ENCODE measurements at places on chromosomes 7 and 10.

DNA sequence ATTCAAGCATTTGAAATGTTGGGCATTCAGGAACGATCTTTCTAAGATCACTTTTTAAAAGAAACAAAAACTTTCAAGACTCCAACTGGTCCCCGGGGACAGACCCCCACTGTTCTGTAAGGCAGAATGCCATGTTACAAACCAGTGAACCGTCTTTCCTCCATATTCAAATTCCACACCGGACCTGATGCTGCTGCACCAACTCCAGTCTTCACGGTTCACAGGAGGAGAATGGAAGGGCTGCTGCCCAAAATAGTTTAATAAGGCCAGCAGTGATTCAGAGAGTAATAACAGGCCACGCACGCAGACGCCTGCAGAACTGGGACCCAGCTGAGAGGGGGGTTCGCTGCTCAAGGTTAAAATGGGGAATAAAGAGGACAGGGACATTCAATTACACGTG is 47.2 kb downstream of the OSBPL3 start:
- H3K27me3 ChIP-seq, result no peaks in the 10 kb centered on the region
- no peak for DNase-seq
- peaks cover 2% of the 10 kb centered on the region for H3K4me1 ChIP-seq
- H3K4me3 ChIP-seq, result no peak overlapping the region
- H3K36me3 ChIP-seq, result no peaks in the 10 kb centered on the region
- no peak overlapping the region for H3K27ac ChIP-seq

- no peak for DNase-seq
- H3K36me3 ChIP-seq, result peaks cover 27% of the 10 kb centered on the region
- H3K4me3 ChIP-seq, result no peak overlapping the region
- H3K27ac ChIP-seq, result no peak overlapping the region
Observed at GRCh38 chr10:113094114-113094486, 144.1 kb downstream of the TCF7L2 start.

DNA sequence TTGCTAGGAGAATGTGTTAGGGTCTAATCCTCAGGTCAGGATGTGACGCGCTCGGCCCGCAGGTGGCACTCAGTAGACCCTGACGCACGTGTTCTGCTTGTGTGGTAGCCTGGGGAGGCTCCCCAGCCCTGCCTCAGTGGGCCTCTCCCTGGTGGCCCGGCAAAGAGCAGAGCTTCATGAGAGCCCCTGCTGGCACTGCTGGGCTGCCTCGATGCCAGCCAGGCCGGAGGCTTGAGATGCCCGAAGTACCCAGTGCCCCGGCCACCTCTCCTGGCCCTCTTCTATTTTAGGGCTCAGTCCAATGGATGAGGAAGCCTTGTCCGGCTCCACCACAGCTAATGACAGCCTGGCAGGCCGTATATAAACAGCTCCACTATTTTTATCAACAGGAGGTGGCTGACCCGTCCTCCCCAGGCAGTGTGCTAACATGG is 42.0 kb downstream of the PRF1 start:
- no peaks in the 10 kb centered on the region for H3K4me1 ChIP-seq
- DNase-seq, result no peak
- H3K4me3 ChIP-seq, result no peak overlapping the region

GRCh38 chr10:77561991-77562390 is 75.6 kb downstream of the KCNMA1 start:
- no peaks in the 10 kb centered on the region for H3K4me1 ChIP-seq
- DNase-seq, result no peak
- no peaks in the 10 kb centered on the region for H3K36me3 ChIP-seq
- no peak overlapping the region for H3K4me3 ChIP-seq
- H3K27me3 ChIP-seq, result no peaks in the 10 kb centered on the region

DNA sequence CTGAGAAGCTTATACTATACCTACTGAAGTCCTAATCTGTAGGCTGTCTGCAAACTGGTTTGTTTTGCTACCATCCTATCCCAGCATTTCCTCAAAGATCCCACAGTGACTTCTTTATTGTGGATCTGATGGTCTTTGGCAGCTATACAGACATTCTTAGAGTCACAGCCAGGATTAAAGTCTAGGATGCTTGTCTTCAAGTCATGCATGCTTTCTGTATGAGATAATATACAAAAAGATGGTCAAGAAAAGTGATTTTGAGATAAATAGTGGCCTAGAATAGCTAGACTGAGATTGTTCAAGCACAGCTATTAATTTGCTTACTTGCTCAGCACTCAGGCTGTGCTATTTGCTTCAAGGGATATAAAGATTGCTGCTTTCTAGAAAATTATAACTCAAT is 454.4 kb downstream of the AUTS2 start:
- H3K27me3 ChIP-seq, result no peaks in the 10 kb centered on the region
- no peak for DNase-seq
- H3K4me1 ChIP-seq, result no peaks in the 10 kb centered on the region
- no peak overlapping the region for H3K27ac ChIP-seq
- no peaks in the 10 kb centered on the region for H3K36me3 ChIP-seq

GRCh38 chr10:60508831-60509230 is 119.2 kb upstream of the ANK3 start:
- H3K4me1 ChIP-seq, result no peaks in the 10 kb centered on the region
- no peak overlapping the region for H3K27ac ChIP-seq
- H3K36me3 ChIP-seq, result no peaks in the 10 kb centered on the region
- H3K4me3 ChIP-seq, result no peak overlapping the region
- H3K27me3 ChIP-seq, result no peaks in the 10 kb centered on the region
- no peak for DNase-seq

DNA sequence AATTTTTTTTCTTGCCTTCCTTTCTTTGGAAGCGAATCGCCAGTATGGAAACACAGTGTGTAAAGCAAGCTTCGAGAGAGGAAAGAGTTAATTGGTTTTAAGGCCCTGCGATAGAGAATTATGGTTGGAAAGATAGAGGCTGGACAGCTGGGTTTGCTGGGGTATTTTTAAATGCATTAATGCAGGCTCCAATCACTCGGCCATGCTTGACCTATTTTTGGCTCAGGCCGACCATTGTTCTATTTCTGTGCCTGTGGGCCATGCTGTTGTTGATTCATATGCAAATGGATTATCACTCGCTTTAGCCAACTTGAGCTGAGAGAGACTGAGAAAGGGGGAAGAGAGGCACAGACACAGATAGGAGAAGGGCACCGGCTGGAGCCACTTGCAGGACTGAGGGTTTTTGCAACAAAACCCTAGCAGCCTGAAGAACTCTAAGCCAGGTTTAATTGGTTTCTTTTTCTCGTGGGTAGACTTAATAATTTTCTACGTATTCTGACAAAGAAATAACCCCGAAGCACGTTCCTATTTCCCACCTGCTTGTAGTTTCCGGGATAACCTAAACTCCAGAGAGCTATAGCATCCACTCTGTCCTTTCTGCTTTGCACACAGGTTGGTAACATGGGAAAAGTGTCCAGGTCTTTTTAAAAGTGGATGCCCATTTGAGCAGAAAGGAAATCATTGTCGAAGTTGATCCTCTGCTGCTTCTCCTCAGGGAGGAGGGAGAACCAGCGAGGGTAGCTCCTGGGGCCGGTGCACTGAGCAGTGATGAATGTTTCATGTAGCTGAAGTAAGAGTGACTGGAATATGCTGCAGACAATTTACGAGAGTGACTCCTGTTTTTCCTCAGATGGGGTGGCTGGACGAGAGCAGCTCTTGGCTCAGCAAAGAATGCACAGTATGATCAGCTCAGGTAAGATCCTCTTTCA is at the start of gene HDAC9:
Gene HDAC9 (plus strand): TSS at position 338 of the 929 bp plus-strand sequence. CDS start 554 bp downstream, at position 892.
- peak within 1 kb of the TSS; percentile 56 for H3K27ac ChIP-seq
- peak within 1 kb of the TSS; percentile 48 for H3K4me3 ChIP-seq
- H3K36me3 ChIP-seq, result no peaks in the 10 kb centered on the region
- H3K4me1 ChIP-seq, result peaks cover 53% of the 10 kb centered on the region

GRCh38 chr7:155867734-155868400 is 55.6 kb upstream of the SHH start:
- H3K36me3 ChIP-seq, result no peaks in the 10 kb centered on the region
- peak; percentile 7 for DNase-seq
- no peaks in the 10 kb centered on the region for H3K4me1 ChIP-seq
- no peak overlapping the region for H3K4me3 ChIP-seq

DNA sequence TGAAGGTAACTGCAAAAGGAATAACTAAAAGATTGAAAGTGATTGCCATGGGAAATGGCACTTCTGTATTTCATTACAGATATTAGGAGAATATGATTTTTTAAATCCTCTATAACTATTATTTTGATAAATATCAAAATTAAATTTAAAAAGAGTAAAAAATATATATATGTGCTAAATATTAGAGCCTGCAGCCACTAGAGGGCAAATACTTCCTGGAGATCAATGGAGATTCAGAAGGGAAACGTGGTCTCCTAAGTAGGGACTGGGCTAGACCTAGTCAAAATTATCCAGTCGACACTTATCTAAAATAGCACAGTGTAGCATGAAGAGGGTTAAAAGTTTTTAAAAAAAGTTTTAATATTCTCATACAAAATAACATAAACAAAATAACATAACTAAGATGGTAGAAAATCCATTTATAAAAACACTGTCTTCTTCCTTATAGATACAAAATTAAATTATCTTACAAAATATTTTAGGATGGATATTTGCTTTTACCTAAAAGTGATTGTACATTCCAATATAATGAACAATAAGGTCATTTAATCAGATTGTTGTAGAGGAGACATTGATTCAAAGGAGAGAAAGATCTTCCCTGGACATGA is 434.3 kb downstream of the MDFIC start:
- no peaks in the 10 kb centered on the region for H3K36me3 ChIP-seq
- H3K4me3 ChIP-seq, result no peak overlapping the region
- no peaks in the 10 kb centered on the region for H3K27me3 ChIP-seq
- no peaks in the 10 kb centered on the region for H3K4me1 ChIP-seq

- peak overlapping the region; percentile 71 for H3K4me3 ChIP-seq
- peak overlapping the region; percentile 87 for H3K27ac ChIP-seq
- no peak for DNase-seq
- H3K27me3 ChIP-seq, result no peaks in the 10 kb centered on the region
- peaks cover 15% of the 10 kb centered on the region for H3K36me3 ChIP-seq
Observed at GRCh38 chr10:112446055-112446854, 459 bp downstream of the ZDHHC6 start.

DNA sequence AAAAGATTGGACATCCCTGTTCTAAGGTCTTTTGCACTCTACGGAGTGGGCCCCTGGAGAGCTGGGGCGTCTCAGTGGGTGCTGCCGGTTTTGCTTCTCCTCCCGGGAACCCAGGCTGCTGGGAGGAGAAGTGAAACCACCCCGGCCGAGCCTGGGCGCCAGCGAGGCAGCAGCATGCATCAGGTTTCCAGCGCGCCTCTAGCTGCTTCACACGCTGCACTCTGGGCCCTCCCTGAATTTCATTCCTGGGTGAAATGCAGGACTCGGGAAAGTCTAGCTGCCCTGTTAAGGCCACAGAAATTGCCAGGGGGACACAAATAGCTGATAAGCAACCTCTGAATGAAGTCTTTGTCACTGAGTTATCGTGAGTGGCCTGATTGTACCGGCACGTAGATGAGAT is 127.4 kb downstream of the TRRAP start:
- no peak overlapping the region for H3K4me3 ChIP-seq
- H3K36me3 ChIP-seq, result peaks cover 51% of the 10 kb centered on the region
- no peak for DNase-seq
- H3K4me1 ChIP-seq, result no peaks in the 10 kb centered on the region
- H3K27me3 ChIP-seq, result no peaks in the 10 kb centered on the region
- no peak overlapping the region for H3K27ac ChIP-seq

GRCh38 chr10:131692176-131692575 is 208.6 kb upstream of the PPP2R2D start:
- no peaks in the 10 kb centered on the region for H3K36me3 ChIP-seq
- no peak overlapping the region for H3K4me3 ChIP-seq
- peaks cover 8% of the 10 kb centered on the region for H3K27me3 ChIP-seq
- no peaks in the 10 kb centered on the region for H3K4me1 ChIP-seq

DNA sequence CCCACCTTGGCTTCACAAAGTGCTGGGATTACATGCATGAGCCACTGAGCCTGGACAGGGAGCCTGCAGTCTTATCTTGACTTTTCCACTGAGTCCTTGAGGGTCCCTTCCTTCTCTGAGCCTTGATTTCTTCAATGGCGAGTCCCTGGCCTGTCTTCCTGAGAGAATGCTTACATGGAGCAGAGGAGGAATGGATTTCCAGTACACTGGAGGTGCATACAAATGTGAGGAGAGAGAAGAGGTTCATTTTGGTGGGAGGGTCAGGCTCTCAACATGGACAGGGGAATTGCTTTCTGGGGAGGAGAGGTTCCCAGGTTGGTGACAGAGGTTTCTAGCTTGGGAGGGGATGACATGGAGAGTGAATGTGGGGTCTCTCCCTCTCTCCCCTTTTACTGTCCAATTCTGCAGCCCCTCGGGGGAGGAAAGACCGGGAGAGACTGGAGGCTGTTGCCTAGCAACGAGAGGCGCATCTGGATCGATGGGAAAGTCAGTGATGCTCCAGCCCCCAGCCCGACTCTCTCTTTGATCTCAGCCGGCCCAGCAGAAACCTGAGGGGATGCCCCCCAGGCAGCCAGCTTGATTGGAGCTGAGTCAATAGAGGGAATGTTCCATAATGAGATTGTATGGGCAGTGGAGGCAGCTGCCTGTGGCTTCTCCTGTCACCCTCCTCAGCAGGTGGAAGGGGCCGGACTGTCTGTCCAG is 14.8 kb downstream of the SRRM3 start:
- H3K27me3 ChIP-seq, result no peaks in the 10 kb centered on the region
- H3K4me1 ChIP-seq, result peaks cover 3% of the 10 kb centered on the region
- no peak for DNase-seq

GRCh38 chr10:132151286-132151950 is 35.3 kb upstream of the DPYSL4 start:
- no peaks in the 10 kb centered on the region for H3K27me3 ChIP-seq
- H3K27ac ChIP-seq, result no peak overlapping the region
- no peak overlapping the region for H3K4me3 ChIP-seq
- H3K36me3 ChIP-seq, result no peaks in the 10 kb centered on the region
- peak; percentile 25 for DNase-seq
- no peaks in the 10 kb centered on the region for H3K4me1 ChIP-seq

GRCh38 chr7:67918158-67918557 is 921.5 kb downstream of the TYW1 start:
- no peak overlapping the region for H3K4me3 ChIP-seq
- no peaks in the 10 kb centered on the region for H3K36me3 ChIP-seq
- DNase-seq, result no peak
- H3K27me3 ChIP-seq, result no peaks in the 10 kb centered on the region

- no peaks in the 10 kb centered on the region for H3K27me3 ChIP-seq
- H3K4me1 ChIP-seq, result no peaks in the 10 kb centered on the region
- no peak for DNase-seq
- H3K36me3 ChIP-seq, result no peaks in the 10 kb centered on the region
Observed at GRCh38 chr10:104109908-104110662, 11.9 kb upstream of the SFR1 start.

- no peak for DNase-seq
- no peak overlapping the region for H3K4me3 ChIP-seq
- no peaks in the 10 kb centered on the region for H3K36me3 ChIP-seq
- H3K27me3 ChIP-seq, result peaks cover 7% of the 10 kb centered on the region
Observed at GRCh38 chr10:93726024-93726423, 23.6 kb upstream of the FRA10AC1 start.

DNA sequence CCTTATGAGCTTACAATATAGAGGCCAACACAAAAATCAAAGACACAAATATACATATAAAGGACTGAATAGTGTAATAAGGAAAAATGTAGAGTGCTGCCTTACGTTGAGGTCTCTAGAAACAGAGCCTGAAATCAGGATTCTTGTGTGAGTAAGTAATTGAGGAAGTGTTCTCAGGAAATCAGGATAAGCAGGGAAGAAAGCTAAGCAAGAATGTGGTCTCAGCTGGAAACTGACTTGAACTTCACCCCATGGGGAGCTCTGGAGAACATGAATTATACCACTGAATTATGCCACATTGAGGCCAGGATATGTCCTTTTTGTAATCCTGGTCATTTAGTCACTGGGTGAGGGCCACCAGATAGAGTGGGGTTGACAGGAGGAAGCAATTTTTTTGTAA is 191.9 kb downstream of the ETV1 start:
- no peaks in the 10 kb centered on the region for H3K27me3 ChIP-seq
- no peak overlapping the region for H3K4me3 ChIP-seq
- DNase-seq, result no peak
- H3K4me1 ChIP-seq, result no peaks in the 10 kb centered on the region
- no peak overlapping the region for H3K27ac ChIP-seq
- no peaks in the 10 kb centered on the region for H3K36me3 ChIP-seq

All from tibial artery (tissue), 4 donors.